Glutamatergic neuron (in vitro differentiated cells): ENCODE measurements at places on chromosomes 12 and 14. TPM values are rescaled to one million over a fixed set of nuclear protein-coding genes. Genes with fewer than 3 reads are reported as not detected.

PHLDA1 gene
- 169 TPM for total RNA-seq

LRCOL1 gene
- total RNA-seq: not detected

DNA sequence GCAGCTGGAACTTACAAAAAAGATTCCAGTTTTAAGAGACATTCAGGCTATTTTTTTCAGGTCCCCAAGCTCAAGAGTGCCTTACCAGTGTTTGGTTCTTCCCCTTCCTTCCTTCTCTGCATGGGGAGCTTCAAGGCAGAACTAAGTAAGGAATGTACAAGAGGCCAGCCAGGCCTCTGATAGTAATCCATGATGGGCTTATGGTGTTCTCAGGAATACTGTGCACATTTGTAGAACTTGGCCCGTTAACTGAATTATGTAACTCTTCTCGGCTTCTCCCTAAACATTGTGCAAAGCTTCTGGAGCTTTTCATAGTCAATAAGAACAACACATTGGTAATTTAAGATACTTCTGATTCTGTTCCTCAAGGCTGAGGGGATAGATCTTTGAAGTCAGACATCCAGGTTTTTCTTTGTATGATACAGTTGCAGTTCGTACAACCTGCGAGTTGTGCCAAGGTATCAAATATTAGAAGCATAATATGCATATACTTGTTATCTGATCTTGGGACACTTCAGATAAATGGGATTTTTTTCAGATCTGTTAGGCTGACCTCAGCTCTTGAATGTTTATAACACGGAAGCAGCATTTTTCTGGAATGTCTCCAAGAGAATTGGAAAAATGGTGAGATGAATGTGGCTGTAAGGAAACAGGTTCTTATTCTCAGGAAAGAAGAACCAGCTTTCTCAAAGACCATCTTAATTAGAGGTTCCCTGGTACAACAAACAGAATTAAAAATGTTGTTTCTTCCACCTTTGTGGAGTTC lies 148.6 kb downstream of the ANO4 start:
- DNase-seq: no peak

- no peak for DNase-seq
Observed at GRCh38 chr14:21923820-21924219, 250.2 kb upstream of the OR4E1 start.

GRCh38 chr14:31835049-31835448 lies 242.1 kb upstream of the ARHGAP5 start:
- no peak for DNase-seq
